ENCODE measurements at places on chromosomes 2 and 18. TPM values are rescaled to one million over a fixed set of nuclear protein-coding genes. Genes with fewer than 3 reads are reported as not detected.

The C2orf72 gene
- total RNA-seq: 0.08 TPM

The SERPINB7 gene
- total RNA-seq: 1.4 TPM

The GCG gene
- total RNA-seq: not detected

The AMMECR1L gene
- total RNA-seq: 8.5 TPM

The HRH4 gene
- total RNA-seq: 0.28 TPM

The ASAP2 gene
- 6.4 TPM for total RNA-seq

The SLC5A7 gene
- not detected for total RNA-seq

Data from esophagus mucosa (tissue), 1 donor.